Stimulated activated CD4-positive, alpha-beta T cell treated with anti-CD3 and anti-CD28 coated beads, TNF-alpha, amount 100 ng/mL, for 48 hours (primary cell): ENCODE measurements at places on chromosomes 1 and 21.

GRCh38 chr1:153357853-153358690, at the start of gene S100A9:
Gene S100A9, plus strand, starts transcription at chr1:153357854. Its CDS starts 430 bp downstream, at chr1:153358284.
- DNase-seq: no peak

- no peak for DNase-seq
These were observed 2.0 kb downstream of the KRTAP10-9 start for GRCh38 chr21:44628707-44629391.

- DNase-seq: no peak
These were observed 32.4 kb downstream of the GNB1 start for GRCh38 chr1:1858382-1859086.

- no peak for DNase-seq
These were observed 4.7 kb upstream of the ZNF496 start for GRCh38 chr1:247336390-247336789.

GRCh38 chr1:64549464-64550239, 79.7 kb downstream of the CACHD1 start:
- DNase-seq: no peak

DNA sequence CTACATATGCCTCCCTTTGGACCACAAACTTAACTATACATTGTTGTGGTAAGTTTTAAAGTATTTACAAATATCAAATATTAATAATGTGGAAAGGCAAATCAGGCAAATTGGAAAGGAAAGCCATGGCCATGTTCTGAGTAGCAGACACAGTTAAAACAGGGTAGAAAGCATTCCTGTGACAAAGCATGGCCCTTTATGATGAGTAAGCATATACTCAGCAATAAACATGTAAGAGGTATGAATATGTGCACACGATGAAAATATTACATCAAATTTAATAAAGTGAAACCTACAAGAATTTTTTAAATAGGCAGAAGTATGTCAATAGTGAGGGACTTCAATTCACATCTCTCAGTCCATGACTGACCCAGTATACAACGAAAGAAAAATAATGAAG, 389.2 kb downstream of the DSCAM start:
- DNase-seq: no peak

- DNase-seq: no peak
These were observed 14.0 kb downstream of the NR5A2 start for GRCh38 chr1:200041337-200042118.

GRCh38 chr1:203124546-203125317, 2.8 kb upstream of the ADORA1 start:
- DNase-seq: no peak

DNA sequence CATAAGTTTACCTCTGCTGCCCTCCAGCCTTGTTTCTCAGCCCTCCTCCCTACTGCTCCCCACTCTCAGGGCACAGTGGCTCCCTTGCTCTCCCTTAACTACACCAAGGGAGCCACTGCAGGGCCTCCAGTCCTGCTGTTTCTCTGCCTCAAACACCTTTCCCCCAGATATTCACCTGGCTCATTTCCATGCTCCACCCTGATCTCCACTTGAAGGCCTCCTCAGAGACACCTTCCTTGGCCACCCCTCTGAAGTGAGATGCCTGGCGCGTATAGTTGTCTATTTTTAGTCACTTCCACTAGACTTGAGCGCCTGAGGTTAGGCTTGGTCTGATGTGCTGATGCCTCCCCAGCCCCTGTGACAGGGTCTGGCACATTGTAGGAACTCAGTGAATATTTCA, 34.9 kb downstream of the SEC16B start:
- no peak for DNase-seq

- DNase-seq: no peak
These were observed 40.0 kb downstream of the EPHB2 start for GRCh38 chr1:22750685-22751051.

GRCh38 chr1:40620586-40621210, 44.8 kb downstream of the RIMS3 start:
- no peak for DNase-seq

- DNase-seq: no peak
These were observed 125.3 kb downstream of the TRABD2B start for GRCh38 chr1:47871799-47872353.

- no peak for DNase-seq
These were observed 87.8 kb downstream of the MRPL37 start for GRCh38 chr1:54287801-54288211.

DNA sequence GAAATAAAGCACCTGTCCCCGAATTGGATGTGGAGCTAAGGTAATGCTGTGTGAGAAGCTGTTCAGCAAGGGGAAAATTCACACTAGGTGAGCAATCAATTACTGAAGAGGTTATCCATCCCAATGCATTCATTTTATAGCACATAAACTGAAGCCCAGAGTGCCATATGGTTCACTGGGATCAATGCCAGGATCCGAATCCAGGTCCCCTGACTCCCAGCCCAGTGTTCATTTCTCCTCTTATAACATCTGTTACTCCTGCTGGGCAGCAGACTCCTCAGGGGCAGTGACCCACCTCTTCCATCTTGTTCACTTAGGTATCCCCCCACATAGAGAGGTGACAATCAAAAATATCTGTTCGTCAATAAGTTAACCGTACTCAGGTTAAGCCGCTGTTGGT, 13.2 kb upstream of the SEC16B start:
- DNase-seq: no peak

DNA sequence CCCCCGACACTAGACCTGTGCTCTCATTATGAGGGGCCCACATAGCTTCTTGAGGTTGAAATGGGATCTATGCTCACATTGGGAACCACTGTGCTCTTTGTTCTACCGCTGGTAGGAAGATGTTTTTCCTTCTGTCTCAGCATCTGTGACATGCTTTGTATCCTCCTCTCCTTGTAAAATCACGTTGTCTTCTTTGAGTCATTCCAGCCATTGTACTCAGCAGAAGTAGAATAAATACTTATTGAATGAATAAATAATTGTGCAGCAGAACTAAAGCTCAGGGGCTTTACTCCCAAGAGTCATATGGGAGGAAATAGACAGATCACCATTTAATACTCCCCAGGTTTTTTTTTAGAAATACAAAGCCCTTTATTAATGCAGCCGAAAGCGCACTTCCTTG, 66.3 kb upstream of the EDEM3 start:
- DNase-seq: no peak
